ENCODE measurements at places on chromosomes 13 and 19. TPM values are rescaled to one million over a fixed set of nuclear protein-coding genes. Genes with fewer than 3 reads are reported as not detected.

- H3K4me1 ChIP-seq, result no peaks in the 10 kb centered on the region
- H3K36me3 ChIP-seq, result no peaks in the 10 kb centered on the region
- DNase-seq, result no peak
- no peak overlapping the region for H3K4me3 ChIP-seq
These were observed 744.5 kb downstream of the EFNB2 start for GRCh38 chr13:105790923-105791322.

- no peak for DNase-seq
- H3K36me3 ChIP-seq, result peaks cover 2% of the 10 kb centered on the region
- H3K4me1 ChIP-seq, result peaks cover 22% of the 10 kb centered on the region
These were observed 1.3 kb upstream of the SNAPC2 start for GRCh38 chr19:7918615-7919421.

DNA sequence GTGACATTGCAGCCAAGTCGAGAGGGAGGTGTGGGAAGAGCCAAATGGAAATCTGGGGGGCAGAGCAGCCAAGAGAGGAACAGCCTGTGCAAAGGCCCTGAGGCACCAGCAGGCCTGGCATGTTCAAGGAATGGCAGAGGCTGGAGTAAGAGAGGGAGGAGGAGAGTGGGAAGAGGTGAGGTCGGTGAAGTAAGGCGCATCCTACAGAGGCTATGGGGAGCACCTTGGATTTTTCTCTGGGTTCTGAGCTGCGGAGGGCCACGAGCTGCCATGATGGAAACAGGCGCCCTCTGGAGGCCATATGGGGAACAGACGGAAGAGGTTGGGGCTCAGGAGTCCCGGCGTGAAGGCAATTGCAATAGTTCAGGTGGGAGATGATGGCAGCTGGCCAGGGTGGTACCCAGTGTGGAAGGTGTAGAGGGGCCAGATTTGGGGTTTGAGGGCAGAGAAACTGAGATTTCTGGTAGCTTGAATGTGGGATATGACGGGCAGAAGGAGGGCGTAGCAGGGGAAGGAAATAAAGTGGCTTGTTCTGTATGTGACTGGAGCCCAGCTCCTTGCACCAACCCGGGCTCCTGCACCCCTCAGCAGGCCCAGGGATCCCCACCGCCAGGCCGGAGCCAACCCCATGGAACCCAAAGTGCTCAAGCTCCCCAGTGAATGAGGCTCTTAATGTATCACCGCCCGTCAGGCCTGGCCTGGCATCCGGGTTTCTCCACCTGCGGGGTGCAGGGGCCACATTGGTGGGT, 20.5 kb upstream of the STRN4 start:
- peak; percentile 57 for DNase-seq
- no peak overlapping the region for H3K4me3 ChIP-seq
- H3K27ac ChIP-seq, result no peak overlapping the region

Gene IGFL1
- not detected for total RNA-seq

Gene GPC5
- total RNA-seq, result not detected

Gene CEACAM7
- not detected for total RNA-seq
